Smooth muscle cell of the coronary artery (primary cell): ENCODE measurements at places on chromosomes 6 and 20. TPM values are rescaled to one million over a fixed set of nuclear protein-coding genes. Genes with fewer than 3 reads are reported as not detected.

The ZNF311 gene
- 0.94 and 0.98 TPM in 2 replicates for total RNA-seq

The SLC17A1 gene
- not detected in 2 replicates for total RNA-seq

The C6orf15 gene
- total RNA-seq, result 0.08 TPM in 1 of 2 replicates, not detected in the other

The NECAB3 gene
- 19.1 and 24.5 TPM in 2 replicates for total RNA-seq

The LST1 gene
- total RNA-seq, result 0.30 TPM in 1 of 2 replicates, not detected in the other

The RSPH9 gene
- 0.45 and 0.94 TPM in 2 replicates for total RNA-seq

The FAM184A gene
- total RNA-seq, result 0.08 and 0.70 TPM in 2 replicates

The ZSCAN12 gene
- total RNA-seq, result 3.2 and 3.8 TPM in 2 replicates

The SCRT2 gene
- not detected in 2 replicates for total RNA-seq

The PGC gene
- total RNA-seq, result not detected in 2 replicates

The CD83 gene
- total RNA-seq, result 0.45 and 1.1 TPM in 2 replicates

The CDH26 gene
- total RNA-seq, result under 0.01 and 0.23 TPM in 2 replicates

The CAGE1 gene
- total RNA-seq, result 0.08 and 0.12 TPM in 2 replicates

The MOG gene
- total RNA-seq, result not detected in 2 replicates

The MUCL3 gene
- not detected in 2 replicates for total RNA-seq

The ABHD16A gene
- total RNA-seq, result 51.3 and 104 TPM in 2 replicates

The SNX21 gene
- total RNA-seq, result 27.1 and 64.9 TPM in 2 replicates

The KAT14 gene
- 12.8 and 24.7 TPM in 2 replicates for total RNA-seq

The HLA-DQA1 gene
- not detected in 2 replicates for total RNA-seq

The SLC22A2 gene
- 0.15 TPM in 1 of 2 replicates, not detected in the other for total RNA-seq

The GJA1 gene
- total RNA-seq, result 841 and 926 TPM in 2 replicates

The SCUBE3 gene
- 1.4 and 2.3 TPM in 2 replicates for total RNA-seq

The HTR1B gene
- total RNA-seq, result 0.08 TPM in 1 of 2 replicates, not detected in the other

The HLA-DQB1 gene
- not detected in 2 replicates for total RNA-seq

The TP53TG5 gene
- 0.12 TPM in 1 of 2 replicates, not detected in the other for total RNA-seq

The GTSF1L gene
- not detected in 2 replicates for total RNA-seq

The GPR63 gene
- 0.08 and 0.23 TPM in 2 replicates for total RNA-seq

The RCAN2 gene
- 1.2 and 7.3 TPM in 2 replicates for total RNA-seq

The ANGPT4 gene
- total RNA-seq, result not detected in 2 replicates

The BFSP1 gene
- 0.35 and 2.5 TPM in 2 replicates for total RNA-seq

The B3GAT2 gene
- total RNA-seq, result not detected in 2 replicates

The BPI gene
- total RNA-seq, result 0.12 and 0.30 TPM in 2 replicates

The DNAH8 gene
- total RNA-seq, result not detected in 2 replicates

The ELOVL2 gene
- total RNA-seq, result 0.12 TPM in 1 of 2 replicates, not detected in the other

The IL17A gene
- total RNA-seq, result not detected in 2 replicates

The TP53INP2 gene
- total RNA-seq, result 1.3 and 2.7 TPM in 2 replicates

The SRMS gene
- total RNA-seq, result not detected in 2 replicates

The LHFPL5 gene
- not detected in 2 replicates for total RNA-seq

The ARMC2 gene
- 0.75 and 1.9 TPM in 2 replicates for total RNA-seq

The GPLD1 gene
- total RNA-seq, result under 0.01 and 0.53 TPM in 2 replicates
